ENCODE measurements at places on chromosomes 5 and 9.

DNA sequence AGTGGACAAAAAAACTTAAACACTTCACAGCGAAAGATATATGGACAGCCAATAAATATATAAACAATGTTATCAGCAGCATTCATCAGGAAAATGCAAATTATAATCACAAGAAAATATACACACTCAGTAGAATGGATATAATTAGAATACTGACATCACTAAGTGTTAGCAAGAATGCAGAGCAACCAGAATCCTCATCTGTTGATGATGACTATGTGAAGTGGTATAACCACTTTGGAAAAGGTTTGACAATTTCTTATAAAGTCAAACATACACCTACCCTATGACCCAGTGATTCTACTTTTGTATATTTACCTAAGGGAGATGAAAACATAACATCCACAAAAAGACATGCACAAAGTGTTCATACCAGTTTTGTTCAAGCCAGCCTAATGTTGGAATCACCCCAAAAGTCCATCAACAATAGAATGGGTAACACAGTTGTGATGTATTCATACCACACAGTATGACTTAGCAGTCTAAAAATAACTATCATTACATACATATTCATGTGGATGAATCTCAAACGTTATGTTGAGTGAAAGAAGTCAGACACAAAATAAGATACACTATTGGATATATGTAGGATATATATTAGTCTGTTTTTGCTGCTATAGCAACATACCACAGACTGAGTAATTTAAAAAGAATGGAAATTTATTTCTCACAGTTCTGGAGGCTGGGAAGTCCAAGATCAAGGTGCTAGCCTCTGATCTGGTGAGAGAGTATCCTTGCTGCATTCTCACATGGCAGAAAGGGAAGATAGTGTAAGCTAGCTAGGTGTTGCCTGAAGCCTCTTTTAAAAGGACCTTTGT lies 148.8 kb upstream of the ADAMTSL1 start:
- DNase-seq: no peak

DNA sequence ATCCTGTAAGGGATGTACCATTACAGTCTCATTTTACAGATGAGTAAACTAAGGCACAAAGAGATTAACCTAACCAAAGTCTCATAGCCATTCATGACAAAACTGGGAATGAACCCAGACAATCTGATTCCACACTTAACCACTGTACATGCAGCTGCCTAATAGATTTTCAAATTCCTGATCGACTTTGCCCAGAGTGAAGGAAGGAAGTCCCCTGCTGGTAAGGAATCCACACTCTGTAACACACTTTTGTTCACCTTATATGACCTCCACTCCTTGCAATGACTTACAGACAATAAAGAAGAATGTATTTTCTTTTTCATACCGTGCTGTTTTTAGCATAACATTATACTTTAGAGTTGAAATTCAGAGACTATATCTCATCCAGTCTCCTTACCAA lies 31.3 kb upstream of the PLPP6 start:
- DNase-seq: no peak

DNA sequence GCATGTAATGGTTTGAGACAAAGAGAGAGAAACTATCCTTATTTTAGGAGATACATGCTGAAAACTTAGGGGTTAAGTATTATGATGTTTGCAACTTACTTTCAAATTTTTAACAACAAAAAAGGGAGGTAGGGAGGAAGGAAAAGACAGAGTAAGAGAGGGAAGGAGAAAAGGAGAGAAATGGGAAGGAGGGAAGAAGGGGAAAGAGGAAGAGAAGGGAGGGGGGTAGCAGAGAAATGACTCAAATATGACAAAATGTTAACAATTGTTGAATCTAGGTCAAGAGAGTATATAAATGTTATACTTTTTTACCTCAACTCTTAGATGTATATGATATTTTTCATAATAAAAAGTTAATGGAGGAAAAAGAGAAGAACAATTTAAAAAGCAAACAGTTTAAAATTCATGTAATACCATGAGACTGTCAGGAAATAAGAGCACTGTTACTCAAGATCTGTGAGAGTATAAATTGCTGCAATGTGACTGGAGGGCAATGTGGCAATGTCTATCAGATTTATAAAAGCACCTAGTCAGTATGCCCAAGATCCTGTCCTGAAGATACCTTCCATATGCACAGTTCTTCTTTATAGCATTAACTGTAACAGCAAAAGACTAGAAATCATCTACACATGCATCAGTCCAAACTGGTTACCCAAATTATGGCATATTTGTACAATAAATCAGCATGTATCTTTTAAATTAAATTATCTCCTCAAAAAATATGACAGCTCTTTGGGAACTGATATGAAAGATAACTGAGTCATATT lies 16.3 kb downstream of the FBXW11 start:
- no peak for DNase-seq

DNA sequence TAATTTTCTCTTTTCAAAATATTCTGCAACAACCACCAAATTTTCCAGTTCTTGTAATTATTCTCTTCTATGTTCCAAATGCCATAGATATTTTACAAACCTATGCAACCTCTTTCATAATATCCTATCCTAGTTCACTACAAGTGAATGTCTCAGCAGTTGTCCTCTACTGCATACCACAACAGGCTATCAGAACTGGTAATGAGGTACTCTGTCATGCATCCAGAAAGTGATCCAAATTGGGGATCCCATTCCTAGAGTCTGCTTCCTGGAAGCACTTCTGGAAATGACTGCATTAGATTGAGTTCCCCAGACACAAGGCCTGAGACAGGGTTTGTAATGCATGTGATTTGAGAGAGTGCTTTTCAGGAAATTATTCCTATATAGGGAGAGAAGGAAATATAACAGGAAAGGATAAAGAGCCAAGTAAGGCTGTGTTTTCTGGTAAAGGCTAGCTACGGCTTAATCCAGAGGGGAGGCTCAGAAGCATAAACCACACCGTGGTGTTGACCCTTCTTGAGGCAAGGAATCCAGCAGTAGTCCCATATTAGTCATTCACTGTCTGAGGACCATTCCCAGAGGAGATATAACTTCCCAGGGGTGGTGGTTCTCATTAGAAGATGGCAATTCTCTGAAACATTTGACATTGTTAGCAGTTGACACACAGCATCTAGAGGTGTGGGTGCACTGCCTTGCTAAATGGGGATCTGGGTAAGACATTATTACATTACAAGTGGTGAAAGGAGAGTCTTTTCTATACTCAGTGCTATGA lies 80.3 kb upstream of the FST start:
- DNase-seq: no peak

Measured in stimulated activated CD8-positive, alpha-beta memory T cell treated with anti-CD3 and anti-CD28 coated beads, Interleukin-4, amount 100 ng/mL, for 4 hours (primary cell).